ENCODE measurements at places on chromosomes 16 and 17.
A peak's percentile ranks its signal among the peaks of the same experiment; 100 is the strongest.

DNA sequence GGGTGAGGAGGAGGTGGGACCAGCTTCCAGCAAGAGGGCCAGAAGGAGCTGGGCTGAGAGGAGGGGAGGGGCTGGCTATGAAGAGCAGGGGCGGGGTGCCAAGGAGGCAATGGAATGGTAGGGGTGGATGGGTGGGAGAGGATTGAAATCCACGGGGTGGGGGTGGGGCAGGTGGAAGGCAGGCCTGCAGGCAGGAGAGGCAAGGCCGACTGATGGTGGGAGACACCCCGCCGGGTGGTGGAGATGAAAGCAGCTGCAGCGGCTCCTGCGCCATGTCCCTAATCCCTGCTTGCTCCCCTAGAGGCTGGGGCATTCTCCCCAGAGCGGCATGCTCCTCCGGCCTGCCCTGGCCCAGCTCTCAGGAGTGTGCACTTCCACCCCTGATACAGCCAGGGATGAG lies 27.8 kb upstream of the TAC4 start:
- DNase-seq, result no peak

DNA sequence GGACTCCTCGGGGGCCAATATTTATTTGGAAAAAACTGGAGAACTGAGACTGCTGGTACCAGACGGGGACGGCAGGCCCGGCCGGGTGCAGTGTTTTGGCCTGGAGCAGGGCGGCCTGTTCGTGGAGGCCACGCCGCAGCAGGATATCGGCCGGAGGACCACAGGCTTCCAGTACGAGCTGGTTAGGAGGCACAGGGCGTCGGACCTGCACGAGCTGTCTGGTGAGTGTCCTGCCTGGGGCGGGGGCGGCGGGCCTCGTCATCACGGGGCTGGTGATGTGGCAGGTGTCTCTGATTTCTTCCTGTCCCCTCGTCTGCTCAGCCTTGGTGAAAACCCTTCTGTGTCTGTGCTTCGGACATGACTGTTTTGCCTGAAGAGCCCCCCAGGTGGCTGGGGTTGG lies 5.7 kb downstream of the METRNL start:
- no peak for DNase-seq

DNA sequence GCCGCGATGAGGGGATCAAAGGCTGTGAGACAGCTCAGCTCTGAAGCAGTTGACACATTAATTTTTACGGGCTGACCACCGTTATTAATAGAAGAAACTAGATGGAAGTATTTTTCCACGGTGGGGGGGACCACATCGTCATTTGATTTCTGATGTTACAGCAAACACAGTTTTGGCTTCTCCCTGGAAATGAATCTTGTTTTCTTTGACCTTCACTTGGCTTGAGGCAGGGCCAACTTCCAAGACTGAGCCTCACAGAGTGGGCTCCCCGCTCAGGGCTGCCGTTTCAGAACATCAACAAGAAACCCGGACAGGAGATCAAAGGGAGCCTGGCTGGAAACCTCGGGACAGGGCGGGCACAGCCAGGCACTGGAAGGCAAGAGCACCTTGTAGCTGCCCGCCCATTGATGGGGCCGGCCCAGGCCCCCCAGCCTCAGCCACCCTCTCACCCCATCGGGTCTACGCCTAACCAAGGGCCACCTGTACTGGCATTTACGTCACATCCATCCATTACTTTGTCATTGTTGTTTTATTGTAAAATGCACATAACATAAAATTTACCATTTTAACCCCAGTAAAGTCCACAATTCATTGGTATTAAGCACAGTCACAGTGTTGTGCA lies 124.6 kb downstream of the C16orf95 start:
- DNase-seq, result no peak

GRCh38 chr17:50928646-50929045 lies 62.5 kb upstream of the TOB1 start:
- DNase-seq, result no peak

DNA sequence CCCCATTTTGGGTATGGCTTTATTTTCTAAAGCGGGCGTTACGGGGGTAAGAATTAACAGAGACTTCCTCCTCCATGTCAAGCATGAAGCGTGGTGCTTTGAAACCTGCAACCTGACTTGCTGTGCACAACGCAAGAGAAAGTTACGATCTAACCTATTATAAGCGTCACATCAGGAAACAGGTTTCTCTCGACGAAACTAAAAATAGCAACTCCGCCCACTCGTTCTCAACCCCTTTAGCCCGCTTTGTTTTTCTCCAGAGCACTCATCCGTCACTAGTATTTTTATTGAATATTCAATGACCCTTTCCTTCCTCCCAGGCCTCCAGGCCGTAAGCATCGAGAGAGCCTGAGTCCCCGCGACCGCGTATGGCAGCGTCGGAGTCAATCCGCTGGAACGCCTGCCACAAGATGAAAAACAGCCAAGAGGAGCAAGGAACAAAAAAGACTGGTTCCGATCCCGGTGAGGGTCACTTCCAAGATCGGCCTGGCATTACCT lies 555 bp downstream of the NUP88 start:
- DNase-seq, result peak; percentile 21

GRCh38 chr17:71331754-71332325 lies 789.0 kb upstream of the SOX9 start:
- no peak for DNase-seq

DNA sequence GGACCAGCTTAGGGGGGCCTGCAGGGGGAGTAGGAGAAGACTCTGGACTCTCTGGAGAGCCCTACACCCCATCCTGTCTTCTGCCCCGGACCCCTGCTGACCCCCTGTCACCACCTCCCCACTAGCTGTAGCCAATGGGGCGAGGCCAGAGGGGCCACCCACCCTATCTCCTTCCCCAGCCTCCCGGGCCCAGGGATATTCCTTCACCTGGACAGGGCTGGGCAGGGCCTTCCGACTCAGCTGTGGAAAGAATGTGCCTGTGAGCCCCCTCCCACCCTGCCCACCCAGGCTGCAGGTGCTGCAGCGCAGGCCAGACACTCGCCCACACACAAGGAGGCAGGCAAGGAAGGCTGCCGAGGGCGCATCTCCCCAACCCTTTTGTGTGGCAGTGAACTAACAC lies 23.0 kb downstream of the TSPOAP1 start:
- no peak for DNase-seq
